Lower lobe of right lung (tissue), 2 donors: ENCODE measurements at places on chromosomes 16 and 17.

DNA sequence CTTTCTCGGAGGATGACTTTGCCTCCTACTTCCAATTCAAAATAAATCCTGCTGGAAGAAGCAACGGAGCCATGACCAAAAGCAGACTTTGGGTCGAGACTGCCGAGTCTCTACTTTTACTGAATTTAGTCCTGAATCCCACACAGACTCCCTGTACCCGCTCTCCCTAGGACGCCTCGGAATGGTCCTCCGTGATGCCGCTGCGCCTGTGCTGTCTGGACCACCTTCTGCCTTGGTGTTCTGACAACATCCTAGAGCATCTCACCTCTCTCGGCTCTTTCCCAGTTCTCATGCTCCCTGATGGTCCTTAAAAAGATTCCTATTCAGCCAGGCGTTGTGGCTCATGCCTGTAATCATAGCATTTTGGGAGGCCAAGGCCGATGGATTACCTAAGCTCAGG is 181.1 kb upstream of the HSBP1 start:
- DNase-seq: no peak

- DNase-seq: peak; percentile 67
Observed at GRCh38 chr16:28585674-28586073, 11.2 kb downstream of the SULT1A2 start.

GRCh38 chr17:73835605-73836004 is 191.4 kb upstream of the SDK2 start:
- DNase-seq: no peak

- no peak for DNase-seq
Observed at GRCh38 chr16:13270602-13271001, 369.2 kb downstream of the SHISA9 start.

- no peak for DNase-seq
Observed at GRCh38 chr17:52136166-52136565, 22.3 kb downstream of the CA10 start.

GRCh38 chr17:78737332-78737731 is 44.7 kb downstream of the CYTH1 start:
- DNase-seq: no peak
